ENCODE measurements at places on chromosomes 12 and 14.

DNA sequence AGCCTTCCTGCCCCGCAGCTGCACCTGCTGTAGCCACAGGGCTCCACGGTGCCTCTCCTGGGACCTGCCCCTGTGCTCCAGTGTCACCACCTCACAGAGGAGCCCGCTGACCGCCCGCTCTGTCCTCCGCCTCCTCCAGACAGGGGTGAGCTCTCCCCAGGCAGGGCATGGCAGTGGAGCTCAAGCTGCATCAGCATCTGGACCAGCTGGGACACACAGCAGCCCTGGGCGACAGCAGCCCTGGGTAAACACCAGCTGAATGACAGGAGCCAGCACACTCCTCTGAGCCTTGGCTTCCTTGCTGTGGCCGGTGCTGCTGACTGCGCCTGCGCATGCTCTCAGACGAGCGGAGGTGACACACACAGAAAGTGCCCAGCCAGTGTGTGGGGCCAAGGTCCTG lies 22.0 kb downstream of the CHGA start:
- no peak for DNase-seq

DNA sequence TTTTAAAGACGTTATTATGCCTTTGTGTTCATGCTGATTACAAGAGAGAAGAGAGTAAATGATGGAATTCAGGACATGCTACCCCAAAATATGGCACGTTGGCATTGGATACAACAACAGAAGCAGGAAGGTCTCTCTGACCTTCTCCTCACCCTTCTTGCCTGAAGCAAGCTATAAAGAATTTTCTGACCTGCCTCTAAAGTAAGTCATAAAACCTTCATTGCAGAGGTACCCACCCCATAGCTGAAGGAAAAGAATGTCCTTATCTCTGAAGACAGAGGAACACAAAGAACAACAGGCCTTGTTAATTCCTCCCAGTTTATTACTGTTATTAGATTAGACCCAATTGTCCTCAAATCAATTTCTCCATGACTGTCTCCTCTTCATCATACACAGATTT lies 176.2 kb downstream of the FBXL14 start:
- DNase-seq: no peak

DNA sequence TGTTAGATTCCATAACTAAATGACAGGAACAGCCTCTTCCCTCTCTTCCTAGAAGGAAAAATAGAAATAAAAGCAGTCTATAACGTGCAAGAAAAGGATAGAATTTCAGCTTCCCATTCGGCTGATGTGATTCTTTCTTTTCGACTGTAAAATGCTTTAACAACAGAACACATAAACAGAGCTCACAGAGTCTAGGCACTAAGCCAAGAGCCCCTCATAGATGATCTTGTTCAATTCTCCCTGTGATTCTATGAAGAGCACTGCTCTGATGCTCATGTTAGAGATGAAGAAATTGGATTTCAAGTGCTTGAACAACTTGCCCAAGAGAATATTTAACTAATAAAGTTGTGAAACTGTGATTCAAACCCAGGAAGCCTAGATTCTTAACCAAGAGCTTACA lies 232.7 kb downstream of the RPAP3 start:
- no peak for DNase-seq

GRCh38 chr12:24078318-24078765 lies 128.9 kb upstream of the SOX5 start:
- no peak for DNase-seq

- no peak for DNase-seq
Measured at GRCh38 chr14:68325267-68325807, 467.5 kb downstream of the ZFP36L1 start.

- DNase-seq: no peak
Measured at GRCh38 chr12:98575013-98575412, 18.5 kb upstream of the SLC25A3 start.

- no peak for DNase-seq
Measured at GRCh38 chr14:92973798-92974372, 50.9 kb downstream of the CHGA start.

DNA sequence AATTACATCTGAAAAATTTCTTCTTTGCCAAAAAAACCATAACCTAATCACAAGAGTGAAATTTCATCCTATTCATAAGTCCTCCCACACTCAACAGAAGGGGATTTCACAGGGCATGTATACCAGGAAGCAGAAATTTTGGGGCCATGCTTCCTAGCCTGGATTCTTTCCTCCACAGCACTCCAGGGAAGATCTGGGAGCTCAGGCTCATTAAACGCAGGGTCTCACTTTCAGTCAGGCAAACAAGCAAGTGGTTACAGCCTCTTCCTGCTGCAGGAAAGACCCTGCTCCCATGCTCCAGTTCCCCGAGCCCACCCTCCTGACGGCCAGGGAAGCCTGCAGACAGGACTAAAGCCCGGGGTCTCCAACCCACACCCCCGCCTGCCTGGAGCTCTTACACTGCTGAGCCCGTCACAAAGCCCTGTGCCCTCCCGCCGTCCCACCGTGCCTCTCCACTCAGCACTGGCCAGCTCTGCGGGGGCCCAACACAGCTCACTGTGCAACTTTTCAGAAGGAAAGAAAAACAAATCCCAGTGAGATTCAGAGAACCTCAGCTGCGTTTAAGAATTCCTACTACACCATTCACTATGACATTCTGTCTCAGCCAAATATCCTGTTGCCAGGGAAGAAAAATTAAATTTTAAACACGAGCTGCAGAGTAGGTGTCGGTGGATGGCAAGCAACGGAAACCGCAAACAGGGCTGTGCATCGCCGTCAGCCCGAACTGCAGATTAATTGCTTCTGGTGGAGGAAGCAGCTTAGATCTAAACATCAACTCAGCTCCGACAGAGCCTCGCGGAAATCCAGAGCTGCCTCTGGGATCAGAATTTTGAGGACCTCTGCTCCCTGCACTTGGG lies 106.7 kb upstream of the SFSWAP start:
- DNase-seq: no peak

- no peak for DNase-seq
Measured at GRCh38 chr12:34304001-34304400, 281.7 kb downstream of the ALG10 start.

All from stimulated activated CD4-positive, alpha-beta T cell treated with anti-CD3 and anti-CD28 coated beads, Interleukin-15, amount 100 ng/mL, for 48 hours (primary cell).